ENCODE measurements at places on chromosomes 5 and 9. TPM values are rescaled to one million over a fixed set of nuclear protein-coding genes. Genes with fewer than 3 reads are reported as not detected.

Gene TGFBI
- 206 TPM for total RNA-seq

Gene PHF24
- total RNA-seq = 0.13 TPM

Gene POU4F3
- 0.10 TPM for total RNA-seq

Gene MRPS30
- 88.7 TPM for total RNA-seq

Gene SPATA31E1
- total RNA-seq = not detected

DNA sequence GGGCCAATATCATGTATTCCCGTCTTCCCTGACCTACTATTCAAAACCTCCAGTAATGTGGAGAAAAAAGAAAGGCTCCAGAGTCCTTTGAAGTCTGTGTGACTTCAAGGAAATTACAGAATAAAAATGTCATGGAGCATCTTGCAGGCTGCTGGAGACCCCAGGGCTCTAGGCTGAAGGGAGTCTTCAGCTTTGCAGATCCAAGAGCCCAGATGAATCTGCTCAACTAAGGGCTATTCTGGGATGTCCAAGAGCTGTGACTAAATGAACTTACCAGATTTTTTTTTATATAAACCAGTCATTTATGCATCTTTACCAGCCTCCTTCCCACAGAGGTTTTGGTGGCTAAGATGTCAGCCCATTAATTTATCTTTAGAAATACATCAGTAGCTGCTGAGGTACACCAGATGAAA is 167.3 kb downstream of the MUSK start:
- H3K4me3 ChIP-seq = no peak overlapping the region
- no peaks in the 10 kb centered on the region for H3K36me3 ChIP-seq
- H3K27me3 ChIP-seq = no peaks in the 10 kb centered on the region
- H3K4me1 ChIP-seq = no peaks in the 10 kb centered on the region

DNA sequence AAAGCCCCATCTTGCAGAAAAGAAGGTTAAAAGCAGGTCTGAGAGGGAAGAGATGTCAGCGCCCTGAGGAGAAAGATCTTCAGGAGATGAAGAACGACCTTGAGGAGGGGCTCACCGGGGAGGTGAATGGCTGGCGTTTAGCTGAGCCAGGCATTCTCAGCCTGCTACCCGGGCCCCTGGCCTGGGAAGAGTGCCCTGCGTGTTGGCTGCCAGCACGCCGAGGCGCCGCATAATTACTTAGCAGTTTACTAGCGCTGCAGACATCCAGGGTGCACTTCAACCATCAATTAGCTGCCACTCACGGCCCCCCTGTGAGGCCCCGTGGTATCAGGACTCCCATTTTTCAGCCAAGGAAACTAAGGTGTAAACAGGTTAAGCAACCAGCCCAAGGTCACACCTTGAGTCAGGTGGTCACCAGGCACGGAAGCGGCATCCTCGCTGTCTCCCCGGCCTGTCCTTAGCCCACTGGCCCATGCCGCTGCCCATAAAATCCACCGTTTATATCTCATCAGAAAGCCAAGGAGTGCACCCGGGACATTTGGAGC is 551.9 kb downstream of the BNC2 start:
- H3K4me3 ChIP-seq = no peak overlapping the region
- no peaks in the 10 kb centered on the region for H3K36me3 ChIP-seq
- DNase-seq = no peak
- H3K27me3 ChIP-seq = no peaks in the 10 kb centered on the region

DNA sequence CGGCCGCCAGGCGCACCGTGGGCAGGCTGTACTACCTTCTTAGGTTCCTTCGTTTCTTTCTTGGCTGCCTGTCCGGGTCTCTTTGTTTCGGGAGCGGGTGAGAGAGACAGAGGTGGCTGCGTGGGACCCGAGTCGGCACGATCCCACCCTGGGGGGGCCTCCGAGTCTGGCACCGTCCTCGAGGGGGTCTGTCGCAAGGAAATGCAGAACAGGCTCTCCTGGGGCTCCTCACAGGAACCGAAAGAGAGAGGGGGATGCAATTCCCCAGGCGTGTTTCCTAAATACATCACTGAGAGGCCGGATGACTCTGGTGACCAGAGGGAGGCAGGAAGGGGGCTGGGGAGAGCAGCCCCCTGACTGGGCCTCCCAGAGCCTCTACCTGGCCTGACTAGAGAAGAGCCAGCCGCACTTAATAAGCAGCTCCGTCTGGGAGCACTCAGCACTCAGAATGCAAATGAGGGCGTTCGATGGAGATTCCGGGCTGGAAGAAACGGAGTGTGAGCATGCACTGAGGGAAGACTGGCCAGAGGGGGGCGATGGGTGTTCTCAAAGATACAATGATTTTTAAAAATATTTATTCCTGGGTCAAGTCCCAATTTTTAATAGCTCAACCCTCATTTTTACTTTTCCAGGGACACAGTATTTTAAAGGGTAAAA is 11.7 kb upstream of the INPP5E start:
- H3K4me3 ChIP-seq = no peak overlapping the region
- no peak for DNase-seq
- H3K27me3 ChIP-seq = no peaks in the 10 kb centered on the region
- H3K36me3 ChIP-seq = peaks cover 53% of the 10 kb centered on the region
- no peak overlapping the region for H3K27ac ChIP-seq

DNA sequence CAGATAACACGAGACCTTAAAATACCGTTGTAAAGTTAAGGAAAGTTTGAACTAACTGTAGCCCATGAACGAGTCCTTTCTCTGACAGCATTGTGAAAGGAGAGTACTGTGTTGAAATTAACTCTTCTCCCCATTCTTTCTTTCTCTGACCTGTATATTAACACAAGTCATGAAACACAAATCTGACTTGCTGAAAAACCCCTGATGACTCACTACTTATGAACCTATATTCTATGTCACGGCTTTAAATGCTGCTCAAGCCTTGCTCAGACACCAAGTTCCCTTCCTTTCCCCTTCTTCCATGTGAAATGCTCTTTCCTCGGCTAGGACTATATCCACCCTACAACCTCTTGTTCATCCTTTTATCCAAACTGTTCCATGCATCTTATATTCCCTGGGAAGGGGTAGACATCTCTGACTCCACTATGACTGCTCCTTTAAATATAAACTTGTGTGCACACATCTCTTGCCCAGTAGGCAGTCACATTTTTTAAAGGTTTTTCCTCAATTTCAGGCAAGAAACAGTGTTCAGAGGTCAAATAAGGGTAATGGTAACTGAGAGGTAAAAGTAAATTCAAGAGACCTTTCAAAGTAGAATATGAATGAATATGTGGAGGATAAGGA is 142.9 kb downstream of the NFIB start:
- no peaks in the 10 kb centered on the region for H3K27me3 ChIP-seq
- DNase-seq = no peak
- H3K4me3 ChIP-seq = no peak overlapping the region
- peaks cover 17% of the 10 kb centered on the region for H3K4me1 ChIP-seq

DNA sequence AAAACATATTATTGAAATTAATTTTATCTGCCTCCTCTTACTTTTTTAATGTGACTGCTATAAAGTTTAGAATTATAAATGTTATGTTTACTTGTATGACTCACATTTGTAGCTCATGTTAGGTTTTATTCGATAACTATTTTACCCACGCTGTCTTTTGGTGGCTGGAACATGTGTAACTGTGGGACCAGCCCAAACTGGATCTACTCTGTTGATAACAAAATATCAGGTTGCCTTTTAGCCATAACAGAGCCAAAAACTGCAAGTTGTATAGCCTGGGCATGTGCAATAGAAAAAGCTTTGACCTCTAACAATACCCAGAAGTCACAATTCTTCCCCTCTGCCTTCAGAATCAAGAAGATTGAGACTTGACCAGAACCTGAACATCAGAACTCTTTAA is 356.5 kb downstream of the PRELID2 start:
- no peak overlapping the region for H3K4me3 ChIP-seq
- no peak for DNase-seq
- H3K4me1 ChIP-seq = no peaks in the 10 kb centered on the region
- H3K27ac ChIP-seq = no peak overlapping the region
- no peaks in the 10 kb centered on the region for H3K27me3 ChIP-seq

DNA sequence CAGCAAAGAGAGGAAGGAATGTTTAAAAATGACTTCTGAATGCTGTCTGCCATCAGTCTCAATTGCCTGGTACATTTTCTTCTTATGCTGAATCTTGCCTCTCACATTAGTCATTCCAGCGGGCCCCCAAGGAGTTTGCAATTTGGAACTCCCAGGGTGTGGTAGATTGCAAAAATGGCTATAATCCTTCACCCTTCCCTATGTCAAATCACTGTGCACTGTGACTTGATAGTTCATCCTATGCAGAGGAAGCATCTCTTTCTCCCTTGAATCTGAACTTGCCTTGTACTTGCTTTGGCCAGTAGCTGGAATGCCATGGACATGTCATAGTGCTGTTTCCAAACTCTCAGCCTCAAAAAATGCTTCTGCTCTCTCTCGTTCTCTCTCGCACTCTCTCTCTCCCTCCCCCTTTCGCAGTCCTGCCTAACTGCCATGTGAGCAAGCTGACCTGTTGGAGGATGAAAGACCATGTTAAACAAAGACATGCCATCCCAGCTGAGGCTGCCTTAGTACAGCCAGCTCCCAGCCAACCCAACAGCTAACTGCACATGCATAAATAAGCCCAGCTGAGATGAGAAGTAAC is 284.0 kb upstream of the TLE4 start:
- H3K27me3 ChIP-seq = no peaks in the 10 kb centered on the region
- H3K27ac ChIP-seq = no peak overlapping the region
- no peak overlapping the region for H3K4me3 ChIP-seq
- DNase-seq = no peak

- H3K4me1 ChIP-seq = peaks cover 41% of the 10 kb centered on the region
- no peak overlapping the region for H3K27ac ChIP-seq
- H3K27me3 ChIP-seq = no peaks in the 10 kb centered on the region
Measured at GRCh38 chr9:33850677-33851076, 33.7 kb downstream of the UBE2R2 start.

DNA sequence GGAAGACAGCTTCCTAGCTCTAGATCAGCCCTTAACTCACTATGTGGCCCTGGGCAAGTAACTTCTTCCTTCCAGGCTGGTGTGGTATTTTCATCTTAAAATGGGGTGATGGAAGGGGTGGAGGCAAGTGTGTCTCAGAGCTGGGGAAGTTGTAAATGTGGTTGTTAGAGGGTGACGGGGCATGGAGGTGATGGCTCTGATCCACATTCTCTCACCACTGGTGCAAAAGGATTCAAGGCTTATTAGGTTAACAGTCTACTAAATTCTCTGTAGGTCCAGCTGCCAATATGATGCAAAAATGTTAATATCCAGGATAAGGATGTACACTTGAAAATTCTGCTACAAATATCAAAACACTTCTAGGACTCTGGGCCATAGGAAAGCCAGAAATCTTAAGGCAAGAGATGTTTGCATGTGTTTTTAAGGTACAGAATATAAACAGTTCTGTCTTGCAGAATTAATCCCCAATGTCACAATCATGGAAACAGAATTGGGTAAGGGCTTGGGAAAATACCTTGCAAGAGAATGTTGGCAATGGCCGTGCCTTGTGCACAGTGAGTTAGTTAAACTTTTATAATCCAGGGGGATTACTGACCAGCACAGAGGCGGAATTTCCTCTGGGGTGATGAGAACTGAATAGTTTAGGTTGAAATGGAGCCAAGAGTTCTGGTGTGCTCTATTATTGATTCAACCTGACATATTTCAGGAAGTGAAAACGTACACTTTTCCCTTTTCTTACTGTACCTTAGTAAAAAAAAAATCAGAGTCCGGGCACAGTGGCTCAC is 19.8 kb downstream of the TNFSF15 start:
- DNase-seq = no peak
- no peak overlapping the region for H3K4me3 ChIP-seq
- peaks cover 8% of the 10 kb centered on the region for H3K27me3 ChIP-seq
- no peaks in the 10 kb centered on the region for H3K4me1 ChIP-seq
